CD4-positive, alpha-beta T cell treated with Interleukin-17A for 1 hour (primary cell): ENCODE measurements at places on chromosomes 7 and 10.

- peak; percentile 53 for DNase-seq
These were observed 47.9 kb downstream of the MKI67 start for GRCh38 chr10:128078136-128078969.

GRCh38 chr7:127375631-127376030, 16.9 kb downstream of the ZNF800 start:
- no peak for DNase-seq

DNA sequence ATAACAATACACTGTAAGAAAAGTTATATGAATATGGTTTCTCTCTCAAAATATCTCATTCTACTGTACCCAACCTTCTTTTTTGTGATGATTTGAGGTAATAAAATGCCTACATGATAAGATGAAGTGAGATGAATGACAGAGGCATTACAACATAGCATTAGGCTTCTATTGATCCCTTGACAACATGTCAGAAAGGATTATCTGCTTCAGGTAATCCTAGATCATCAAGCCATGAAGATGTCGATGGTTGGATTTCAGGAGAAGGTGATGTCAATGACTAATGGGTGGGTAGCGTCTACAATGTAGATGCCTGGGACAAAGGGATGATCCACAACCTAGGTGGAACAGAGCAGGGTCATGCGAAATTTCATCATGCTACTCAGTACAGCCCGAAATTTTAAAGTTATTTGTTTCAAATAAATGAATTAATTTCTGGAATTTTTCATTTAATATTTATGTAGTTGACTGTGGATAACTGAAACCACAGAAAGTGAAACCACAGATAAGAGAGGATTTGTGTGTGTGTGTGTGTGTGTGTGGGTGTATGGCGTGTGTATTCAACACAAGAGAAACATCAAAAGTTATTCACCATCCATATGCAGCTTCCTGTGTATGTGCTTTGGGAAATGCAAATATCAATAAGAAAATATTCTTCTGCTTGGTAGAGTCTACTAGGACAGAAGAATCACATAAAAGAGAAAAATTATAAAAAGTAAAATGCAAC, 77.0 kb downstream of the MAGI2 start:
- no peak for DNase-seq

- peak; percentile 73 for DNase-seq
These were observed 15.3 kb upstream of the GPR146 start for GRCh38 chr7:1028775-1029636.

GRCh38 chr7:47351233-47352154, 230.4 kb downstream of the TNS3 start:
- no peak for DNase-seq

DNA sequence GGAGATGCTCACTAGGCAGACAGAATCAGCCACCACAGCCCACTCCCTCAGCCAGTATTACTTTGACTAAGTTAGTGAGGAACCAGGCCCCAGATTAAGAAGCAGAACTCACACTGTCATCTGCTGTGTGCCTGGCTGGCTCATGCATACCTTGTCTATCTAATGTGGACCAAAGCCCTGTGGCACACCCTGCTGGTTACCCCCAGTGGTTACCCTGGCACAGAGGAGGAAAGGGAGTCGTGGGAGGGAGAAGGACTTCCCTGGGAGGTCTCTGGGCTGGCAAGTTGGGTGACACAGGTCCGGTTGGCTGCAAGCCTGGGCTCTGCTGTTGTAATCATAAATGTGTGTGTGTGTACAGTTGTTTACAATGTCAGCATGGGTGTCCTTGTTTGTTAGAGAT, 7.5 kb upstream of the SH2D4B start:
- peak; percentile 49 for DNase-seq

DNA sequence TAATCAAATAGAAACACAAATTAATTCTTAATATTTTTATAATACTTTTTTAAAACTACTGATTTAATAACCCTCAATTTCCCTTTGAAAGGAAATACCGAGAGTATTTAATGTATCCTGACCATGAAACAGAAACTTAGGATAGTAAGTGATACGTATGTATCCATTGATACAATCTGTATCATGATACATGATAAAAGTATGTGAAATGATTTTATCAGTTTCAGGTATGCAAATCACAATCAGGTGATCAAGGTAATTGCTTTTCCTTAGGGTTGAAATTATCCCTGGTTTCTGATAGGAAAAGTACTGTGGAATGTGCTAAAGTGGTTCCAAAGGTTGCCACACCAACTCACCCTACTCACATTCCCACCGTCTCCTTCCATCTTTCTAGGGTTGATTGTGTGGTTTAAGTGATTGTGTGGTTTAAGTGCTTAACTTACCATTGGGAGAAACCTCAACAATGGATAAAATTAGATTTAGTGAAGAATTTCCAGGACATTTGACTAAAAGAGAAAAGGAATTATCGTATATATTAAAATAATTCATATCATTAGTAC, 138.3 kb downstream of the LRRN3 start:
- DNase-seq = no peak

GRCh38 chr7:133804127-133804526, 323.0 kb upstream of the LRGUK start:
- no peak for DNase-seq

DNA sequence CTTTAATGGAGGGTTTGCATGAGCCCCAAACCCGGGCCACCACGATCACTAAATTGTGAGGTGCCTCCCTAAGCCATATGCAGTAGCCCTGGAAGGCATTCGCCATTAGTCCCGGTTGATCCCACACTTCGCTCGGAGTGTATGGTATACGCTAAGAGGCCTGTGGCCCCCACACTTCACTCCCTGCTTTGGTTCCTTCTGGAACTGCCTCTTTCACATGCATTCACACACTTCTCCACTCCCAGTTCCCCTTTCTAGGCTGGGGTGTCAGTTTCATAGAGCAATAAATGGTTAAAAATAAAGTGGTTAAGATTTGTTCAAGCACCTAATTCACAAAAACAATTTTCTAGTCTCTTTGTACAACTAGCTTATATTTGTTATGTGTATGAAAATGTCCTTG, 212.1 kb upstream of the KCND2 start:
- DNase-seq = no peak

GRCh38 chr10:113126229-113127201, 176.5 kb downstream of the TCF7L2 start:
- peak; percentile 24 for DNase-seq

- no peak for DNase-seq
These were observed 9.2 kb downstream of the MAT1A start for GRCh38 chr10:80280071-80280800.

DNA sequence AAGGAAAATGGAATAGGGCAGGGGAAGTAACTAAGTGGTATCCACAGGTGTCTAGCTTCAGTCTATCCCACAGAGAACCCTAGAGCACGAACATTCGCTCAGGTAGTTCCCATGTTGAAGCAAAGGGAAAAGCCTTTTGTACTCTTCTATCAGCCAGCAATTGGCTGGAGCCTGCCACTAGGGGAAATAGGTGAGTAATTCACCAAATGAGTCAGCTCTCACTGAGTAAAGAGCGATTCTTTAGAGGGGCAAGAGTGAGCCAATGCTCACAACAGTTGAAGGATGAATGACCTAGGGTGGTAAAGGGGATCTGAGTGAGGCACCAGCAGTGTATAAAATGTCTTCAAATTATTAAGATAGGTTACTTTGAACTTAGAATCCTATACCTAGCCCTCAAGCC, 94.1 kb upstream of the ZNF800 start:
- no peak for DNase-seq

GRCh38 chr7:156651474-156651873, 10.9 kb downstream of the RNF32 start:
- no peak for DNase-seq

DNA sequence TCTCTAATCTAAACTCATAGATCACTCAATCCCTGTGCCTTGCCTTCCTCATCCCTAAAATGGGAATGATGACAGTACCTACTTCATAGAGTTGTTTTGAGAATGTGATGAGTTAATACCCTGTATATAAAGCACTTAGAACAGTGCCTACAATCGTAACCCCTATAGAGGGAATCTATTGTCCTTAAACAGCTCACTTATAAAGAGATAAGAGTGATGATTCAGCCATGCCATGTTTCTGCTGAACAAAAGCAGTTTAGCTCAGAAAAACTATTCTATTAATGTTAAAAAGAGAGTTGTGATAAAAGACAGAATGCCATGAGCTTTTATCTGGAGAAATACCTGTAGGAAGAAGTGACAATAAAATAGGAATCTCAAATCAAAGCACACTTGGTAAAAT, 63.6 kb downstream of the CUBN start:
- no peak for DNase-seq

DNA sequence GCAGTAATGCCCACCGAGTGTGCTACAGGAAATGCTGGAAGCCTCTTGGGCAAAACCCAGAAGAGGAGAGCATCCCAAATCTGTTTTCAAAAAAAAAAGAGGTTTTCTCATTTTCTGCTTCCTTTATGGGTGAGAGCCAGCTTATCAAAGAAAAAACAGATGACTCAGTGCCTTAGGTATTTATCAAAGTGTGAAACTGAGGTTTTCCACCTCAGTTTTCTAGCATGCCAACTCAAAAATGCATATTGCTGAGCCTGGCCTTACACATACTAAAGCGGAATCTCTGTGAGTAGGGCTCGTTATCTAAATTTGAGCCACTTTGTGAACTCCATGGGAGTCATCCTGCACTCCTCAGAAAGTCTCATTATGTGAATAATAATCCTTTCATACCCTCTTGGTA, 705.1 kb downstream of the SUGCT start:
- no peak for DNase-seq

- no peak for DNase-seq
These were observed 33.0 kb downstream of the TMEM106B start for GRCh38 chr7:12244129-12244528.

GRCh38 chr10:58579011-58579655, 66.5 kb downstream of the BICC1 start:
- DNase-seq = no peak

- DNase-seq = peak; percentile 13
These were observed 5.5 kb downstream of the CREB3L2 start for GRCh38 chr7:137996386-137996851.

GRCh38 chr7:101650579-101651081, 21.5 kb upstream of the MYL10 start:
- no peak for DNase-seq

- DNase-seq = no peak
These were observed 56.6 kb upstream of the BET1 start for GRCh38 chr7:94060752-94061151.

DNA sequence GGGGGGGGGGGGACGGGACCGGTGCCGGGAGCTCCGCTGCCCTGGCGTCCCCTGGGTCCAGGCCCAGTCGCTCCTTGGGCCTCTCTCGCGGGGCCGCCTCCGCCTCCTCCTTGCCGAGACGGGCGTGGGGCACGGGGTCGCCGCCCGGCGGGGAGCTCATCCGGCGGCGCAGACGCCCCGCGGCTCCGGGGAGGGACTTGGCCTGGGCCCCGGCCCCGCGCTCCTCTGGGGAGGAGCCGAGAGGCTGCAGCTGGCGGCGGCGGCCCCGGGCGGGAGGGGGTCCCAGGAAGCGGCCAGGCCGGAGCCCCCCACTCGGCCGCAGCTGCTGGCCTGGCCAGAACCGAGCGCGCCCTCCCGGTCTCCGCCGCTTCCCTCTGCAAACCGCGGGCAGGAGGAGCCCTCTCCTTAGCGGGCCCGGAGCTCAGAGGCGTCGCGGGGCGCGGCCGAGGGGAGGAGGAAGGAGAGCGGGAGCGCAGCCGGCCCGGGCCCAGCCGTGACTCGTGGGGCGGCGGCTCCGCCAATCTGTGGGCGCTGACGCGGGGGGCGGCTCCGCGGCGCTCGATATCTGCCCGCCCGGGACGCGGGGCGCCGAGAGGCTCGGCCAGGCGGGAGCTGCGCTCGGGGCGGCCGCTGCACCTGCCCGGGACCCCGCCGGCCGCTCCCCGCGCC, at the start of gene FAM20C:
TSS of gene FAM20C (plus strand) at position 591 of the 669 bp plus-strand sequence. CDS start 629 bp downstream, outside the sequence.
- DNase-seq = peak; percentile 28

GRCh38 chr7:122136639-122137245, 7.3 kb downstream of the AASS start:
- DNase-seq = no peak

- no peak for DNase-seq
These were observed 89.8 kb upstream of the LRRC4 start for GRCh38 chr7:128120976-128121490.

- no peak for DNase-seq
These were observed 149.2 kb downstream of the DYNC1I1 start for GRCh38 chr7:95921543-95921942.

DNA sequence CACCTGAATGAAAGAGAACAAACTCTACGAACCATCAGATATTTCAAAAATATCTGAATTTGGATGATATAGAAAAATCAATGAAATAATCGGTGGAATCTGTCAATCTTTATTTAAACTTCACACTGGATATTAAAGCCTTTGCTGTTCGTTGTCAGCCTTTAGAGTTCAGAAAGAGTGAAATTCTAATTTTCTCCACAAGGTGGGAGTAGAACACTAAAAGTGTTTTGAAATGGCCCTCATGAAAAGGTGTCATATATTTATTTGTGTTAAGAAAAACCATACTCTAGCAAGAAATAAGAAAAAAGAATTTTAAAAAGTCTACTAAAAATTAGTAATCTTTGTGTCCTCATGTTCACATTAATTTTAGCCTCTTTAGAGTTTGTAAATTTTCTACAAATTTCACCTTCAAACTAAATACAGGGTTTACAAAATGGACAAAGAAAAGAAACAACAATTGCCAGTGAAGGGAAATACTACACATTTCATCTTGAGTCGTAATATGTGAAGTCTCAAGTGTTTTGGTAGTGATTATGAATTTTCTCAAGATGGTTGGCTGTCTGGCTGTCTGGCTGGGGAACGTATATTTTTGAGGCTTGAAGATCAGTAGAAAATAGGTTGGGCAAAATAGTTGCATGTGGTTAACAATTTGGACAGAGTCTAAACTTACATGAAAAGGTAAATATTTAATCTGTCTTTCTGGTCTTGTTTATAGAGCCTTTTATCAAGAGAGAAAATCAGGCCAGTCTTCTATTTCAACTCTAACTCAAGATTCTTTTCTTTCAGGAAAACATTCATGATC, 43.7 kb downstream of the DNAJB9 start:
- DNase-seq = peak; percentile 58

GRCh38 chr10:6722616-6723004, 142.5 kb upstream of the PRKCQ start:
- no peak for DNase-seq

- DNase-seq = no peak
These were observed 82.2 kb downstream of the HIPK2 start for GRCh38 chr7:139695588-139695987.

- no peak for DNase-seq
These were observed 35.9 kb upstream of the FZD9 start for GRCh38 chr7:73397521-73398281.

DNA sequence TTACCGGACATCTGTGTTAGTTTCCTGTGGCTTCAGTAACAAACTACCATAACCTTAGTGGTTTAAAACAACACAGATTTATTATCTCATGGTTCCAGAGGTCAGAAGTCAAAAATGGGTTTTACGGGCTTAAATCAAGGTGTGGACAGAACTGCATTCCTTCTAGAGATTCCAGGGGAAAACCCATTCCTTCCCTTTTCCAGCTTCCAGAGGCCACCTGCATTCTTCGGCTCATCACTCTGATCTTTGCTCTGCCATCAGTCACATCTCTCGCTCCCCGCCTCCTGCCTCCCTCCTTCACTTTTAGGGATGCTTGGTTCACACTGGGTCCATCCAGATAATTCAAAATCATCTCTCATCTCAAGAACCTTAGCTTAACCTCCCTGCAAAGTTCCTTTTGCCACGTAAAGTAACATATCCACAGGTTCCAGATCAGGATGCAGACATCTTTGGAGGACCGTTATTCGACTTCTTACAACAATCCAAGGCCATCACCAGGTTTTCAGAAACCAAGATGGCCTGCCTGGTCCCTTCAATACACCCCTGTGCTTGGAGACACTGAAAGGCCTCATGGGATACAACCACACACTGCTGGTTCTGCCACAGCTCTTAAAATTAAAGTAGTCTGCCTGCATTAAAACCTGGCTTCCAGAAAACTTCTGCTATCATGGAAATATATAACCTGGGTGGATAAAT, 225.9 kb upstream of the MYO3A start:
- DNase-seq = no peak
